CD4-positive, alpha-beta T cell treated with Interferon alpha-2 for 1 hour (primary cell): ENCODE measurements at places on chromosomes 1 and 21.

DNA sequence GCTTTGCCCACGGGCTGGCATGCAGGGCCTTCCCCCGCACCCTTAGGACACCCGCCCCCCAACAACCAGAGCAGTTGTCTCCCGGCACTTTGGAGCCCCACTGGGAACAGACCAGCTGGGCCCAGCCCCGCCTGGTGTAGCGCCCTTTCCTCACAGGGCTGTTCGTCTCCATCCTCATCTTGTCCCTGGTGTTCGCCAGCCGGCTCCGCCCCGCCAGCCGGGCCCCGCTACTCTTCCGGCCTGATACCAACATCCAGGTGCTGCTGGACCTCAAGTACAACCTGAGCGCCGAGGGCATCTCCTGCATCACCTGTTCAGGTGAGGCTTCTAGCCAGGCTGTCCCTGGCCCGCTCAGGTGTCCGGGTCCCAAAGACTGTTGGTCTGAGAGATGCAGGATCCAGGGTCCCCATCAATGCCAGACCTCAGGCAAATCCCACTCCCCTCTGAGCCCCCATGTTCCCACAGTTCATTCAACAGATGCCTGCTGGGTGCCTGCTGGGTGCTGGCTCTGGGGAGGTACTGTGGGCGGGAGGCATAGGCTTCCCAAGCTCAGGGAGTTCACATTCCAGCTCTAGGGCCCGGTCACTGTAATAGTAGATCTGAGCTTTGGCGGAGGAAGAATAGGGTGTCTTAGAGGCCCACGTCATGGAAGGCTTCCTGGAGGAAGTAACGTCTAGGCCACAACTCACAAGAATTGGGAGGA lies 41.7 kb downstream of the DISP3 start:
- no peak for DNase-seq

- no peak for DNase-seq
These were observed 31.1 kb downstream of the C1orf21 start for GRCh38 chr1:184417916-184418315.

DNA sequence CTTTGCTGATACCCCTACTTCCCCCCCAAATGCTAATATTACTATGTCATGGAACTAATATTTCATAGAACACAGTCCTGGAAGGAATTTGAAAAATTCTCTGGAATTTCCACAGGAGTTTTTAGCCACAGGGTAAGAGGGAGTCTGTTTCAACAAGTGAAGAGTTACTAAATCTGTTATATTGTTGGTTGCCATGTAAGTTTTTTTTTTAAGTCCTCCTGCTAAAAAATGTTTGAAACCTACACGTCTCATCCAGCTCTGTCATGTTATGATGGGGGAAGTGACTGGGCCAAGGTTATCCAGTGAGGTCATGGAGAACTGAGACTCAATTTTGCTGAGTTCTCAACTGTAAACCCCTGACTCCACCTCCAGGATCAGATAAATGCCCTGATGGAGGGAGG lies 60.8 kb upstream of the USP24 start:
- no peak for DNase-seq

GRCh38 chr1:181111559-181111958 lies 23.1 kb downstream of the IER5 start:
- DNase-seq, result no peak

- DNase-seq, result no peak
These were observed 5.2 kb downstream of the DIO1 start for GRCh38 chr1:53899206-53899628.

DNA sequence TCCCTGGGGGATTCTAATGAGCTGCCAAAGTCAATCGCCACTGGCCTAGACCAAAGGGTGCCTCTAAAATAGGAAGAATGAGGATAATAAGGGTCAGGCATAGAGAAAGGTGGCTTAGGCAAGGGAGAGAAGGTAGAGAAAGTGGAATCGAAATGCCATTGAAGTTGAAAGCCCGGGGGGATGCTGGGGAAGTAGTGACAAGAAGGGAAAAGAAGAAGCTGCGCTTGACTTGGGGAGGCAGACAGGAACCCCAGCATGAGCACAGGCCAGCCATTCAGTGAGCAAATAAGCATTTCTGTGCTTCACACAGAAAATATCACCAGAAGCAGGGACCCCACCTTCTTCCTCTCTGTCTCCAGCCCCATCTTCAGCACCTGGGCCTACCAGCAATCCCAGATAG lies 1.5 kb downstream of the CD2 start:
- DNase-seq, result peak; percentile 45

- no peak for DNase-seq
These were observed 59.1 kb downstream of the DISP3 start for GRCh38 chr1:11537854-11538591.

GRCh38 chr1:107669996-107670395 lies 295.0 kb downstream of the VAV3 start:
- no peak for DNase-seq

- DNase-seq, result no peak
These were observed 101.4 kb upstream of the L1TD1 start for GRCh38 chr1:62093261-62093660.

- no peak for DNase-seq
These were observed 88.7 kb upstream of the IFFO2 start for GRCh38 chr1:19044975-19045831.

- DNase-seq, result no peak
These were observed 8.3 kb upstream of the RUNX1 start for GRCh38 chr21:35057428-35057827.

- DNase-seq, result no peak
These were observed 4.6 kb upstream of the SOAT1 start for GRCh38 chr1:179288977-179289376.

DNA sequence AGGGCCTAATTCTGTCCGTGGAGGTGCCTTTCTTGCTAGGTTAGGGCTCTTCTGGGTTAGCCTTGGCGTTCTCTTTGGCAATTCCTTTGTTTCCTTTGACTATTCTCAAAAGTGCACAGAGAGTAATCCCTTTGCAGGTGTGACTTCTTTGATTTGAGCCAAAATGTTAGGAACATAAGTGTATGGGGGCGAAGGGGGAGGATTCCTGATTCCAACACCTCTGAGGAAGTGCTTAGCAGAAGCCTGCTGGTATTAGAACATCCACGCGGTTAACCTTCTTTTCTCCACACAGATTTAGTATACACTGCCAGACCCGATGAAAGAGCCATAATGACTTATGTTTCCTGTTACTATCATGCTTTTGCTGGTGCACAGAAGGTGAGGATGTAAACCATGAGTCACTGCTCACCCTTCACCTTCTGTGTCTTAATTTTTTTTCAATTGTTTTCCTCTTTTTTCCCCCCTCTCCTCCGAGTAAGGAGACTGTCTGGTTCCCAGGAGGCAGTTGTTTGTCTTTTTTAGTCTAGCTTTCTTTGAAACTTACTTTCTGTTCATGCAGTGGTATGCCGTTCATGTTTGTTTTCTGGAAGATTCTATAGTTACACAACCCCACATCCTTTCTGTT lies 48.0 kb downstream of the ACTN2 start:
- DNase-seq, result no peak

- DNase-seq, result no peak
These were observed 207.2 kb downstream of the PBX1 start for GRCh38 chr1:164765992-164766720.

DNA sequence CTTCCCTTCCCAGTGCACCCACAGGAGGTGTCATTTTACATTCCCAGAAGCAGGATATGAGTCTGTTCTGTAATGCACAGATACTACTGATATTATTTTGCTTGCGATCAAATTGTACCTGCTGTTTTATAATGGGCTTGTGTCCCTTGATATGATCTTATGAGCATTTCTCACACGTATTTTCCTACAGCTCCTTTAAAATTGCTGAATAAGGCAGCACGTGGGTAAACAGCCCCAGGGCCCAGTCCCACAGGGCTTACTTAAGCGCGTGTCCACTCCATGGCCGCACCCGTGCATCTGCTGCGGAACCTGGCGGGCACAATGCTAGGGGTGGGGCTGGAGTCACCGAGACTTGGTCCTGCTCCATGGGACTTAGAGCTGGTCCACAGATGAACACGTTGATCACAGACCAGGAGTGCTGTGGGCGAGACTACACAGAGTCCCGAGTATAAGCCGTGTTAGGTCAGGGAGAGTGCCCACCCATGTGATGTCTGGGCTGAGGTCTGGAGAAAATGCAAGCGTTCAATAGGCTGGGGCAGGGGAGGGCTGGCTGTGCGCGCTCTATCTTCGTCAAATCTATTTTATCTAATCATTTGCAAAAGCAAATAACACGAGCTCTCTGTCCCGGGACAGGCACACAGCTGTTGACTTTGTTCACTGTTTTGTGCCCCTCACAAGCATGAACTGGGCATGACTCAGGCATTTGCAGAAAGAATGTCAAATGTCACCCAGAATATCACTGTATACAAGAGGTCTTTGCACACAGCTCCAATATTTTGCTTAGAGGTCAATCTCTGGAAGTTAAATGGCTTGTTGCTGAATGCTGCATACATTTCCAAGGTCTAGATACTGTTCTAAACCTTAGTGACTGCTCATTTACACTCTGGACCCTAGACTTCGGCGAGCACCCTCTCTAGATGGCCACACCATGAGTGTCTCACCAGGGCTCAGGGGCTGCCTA lies 119.3 kb downstream of the CRYAA start:
- DNase-seq, result no peak

- DNase-seq, result no peak
These were observed 96.1 kb downstream of the LACTBL1 start for GRCh38 chr1:22876359-22877111.

DNA sequence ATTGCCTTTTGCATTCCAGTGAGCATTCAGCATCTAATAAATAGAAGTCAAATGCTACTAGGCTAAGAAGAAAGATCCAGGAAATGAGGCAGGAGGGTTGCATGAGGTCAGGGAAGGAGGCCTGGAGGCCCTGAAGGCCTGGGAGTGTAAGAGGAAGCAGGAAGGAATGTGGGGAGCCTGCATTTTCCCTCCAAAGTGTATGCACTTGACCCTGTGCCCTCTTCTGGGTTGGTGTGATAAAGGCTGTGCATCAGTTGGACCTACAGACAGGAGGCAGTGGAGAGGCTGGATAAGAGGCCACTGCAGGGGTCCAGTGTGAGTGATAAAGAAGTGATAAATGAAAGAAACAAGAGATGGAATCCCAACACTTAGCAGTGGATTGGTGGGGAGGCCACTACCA lies 20.4 kb downstream of the KIAA1614 start:
- DNase-seq, result no peak

- no peak for DNase-seq
These were observed 9.9 kb upstream of the C1orf141 start for GRCh38 chr1:67144696-67145095.

GRCh38 chr1:200040481-200041138 lies 13.1 kb downstream of the NR5A2 start:
- no peak for DNase-seq

DNA sequence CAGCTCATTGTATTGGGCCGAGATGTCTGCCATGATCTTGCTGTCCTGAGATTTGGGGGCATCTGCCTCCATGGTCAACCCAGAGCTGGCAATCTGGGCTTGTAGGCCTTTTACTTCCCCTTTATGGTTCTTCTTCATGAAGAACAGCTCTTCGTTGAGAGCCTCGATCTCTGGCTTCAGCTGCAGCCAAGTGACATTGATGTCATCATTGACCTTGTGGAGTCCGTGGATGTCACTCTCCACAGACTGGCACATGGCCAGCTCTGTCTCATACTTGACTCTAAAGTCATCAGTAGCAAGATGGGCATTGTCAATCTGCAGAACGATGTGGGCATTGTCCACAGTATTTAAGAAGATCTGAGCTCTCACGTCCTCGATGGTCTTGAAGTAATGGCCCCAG lies 29.2 kb downstream of the RAP1A start:
- no peak for DNase-seq

DNA sequence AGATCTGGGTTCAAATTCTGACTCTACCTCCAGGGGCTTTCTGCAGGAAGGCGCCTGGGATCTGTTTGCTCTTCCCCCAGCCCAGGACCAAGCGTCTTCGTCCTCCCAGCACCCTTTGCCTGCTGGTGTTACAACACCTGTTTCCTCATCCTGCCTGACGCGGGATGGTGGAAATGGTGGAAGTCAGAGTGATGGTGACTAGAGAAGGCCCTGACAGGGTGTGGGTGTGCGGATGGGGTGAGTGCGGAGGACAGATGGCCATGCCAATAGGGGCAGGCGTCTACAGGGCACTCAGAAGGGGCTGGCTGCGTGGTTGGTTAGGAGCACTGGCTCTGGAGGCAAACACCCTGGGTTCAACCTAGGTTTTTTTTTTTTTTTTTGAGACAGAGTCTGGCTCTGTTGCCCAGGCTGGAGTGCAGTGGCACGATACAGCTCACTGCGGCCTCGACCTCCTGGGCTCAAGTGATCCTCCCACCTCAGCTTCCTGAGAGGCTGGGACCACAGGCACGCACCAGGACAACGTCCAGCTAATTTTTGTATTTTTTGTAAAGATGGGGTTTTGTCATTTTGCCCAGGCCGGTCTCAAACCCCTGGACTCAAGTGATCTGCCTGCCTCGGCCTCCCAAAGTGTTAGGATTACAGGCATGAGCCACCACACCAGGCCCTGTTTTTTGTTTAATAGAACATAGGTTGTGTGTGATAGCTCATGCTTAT lies 1.5 kb downstream of the THEMIS2 start:
- DNase-seq, result peak; percentile 34

GRCh38 chr1:28902738-28903137 lies 11.6 kb upstream of the EPB41 start:
- no peak for DNase-seq

- no peak for DNase-seq
These were observed 6.6 kb upstream of the FOXE3 start for GRCh38 chr1:47409311-47410067.

DNA sequence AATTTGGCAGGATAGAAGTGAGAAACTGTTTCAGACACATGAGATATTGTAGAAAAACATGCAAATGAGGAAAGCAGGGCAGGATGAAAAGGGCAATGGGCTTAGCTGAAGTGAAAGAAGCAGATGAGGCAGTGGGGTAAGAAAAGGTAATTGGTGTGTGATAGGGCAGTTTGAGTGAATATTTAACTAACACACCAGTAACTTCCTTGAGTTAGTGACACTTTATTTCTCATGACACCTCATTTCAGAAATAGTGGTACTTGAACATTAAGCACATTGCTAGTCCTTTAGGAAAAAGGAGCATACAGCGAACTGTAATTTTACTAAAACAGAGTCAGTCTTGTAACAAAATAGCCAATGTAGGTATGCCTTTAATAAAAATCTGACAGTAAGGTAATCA lies 415.0 kb downstream of the DPYD start:
- no peak for DNase-seq

DNA sequence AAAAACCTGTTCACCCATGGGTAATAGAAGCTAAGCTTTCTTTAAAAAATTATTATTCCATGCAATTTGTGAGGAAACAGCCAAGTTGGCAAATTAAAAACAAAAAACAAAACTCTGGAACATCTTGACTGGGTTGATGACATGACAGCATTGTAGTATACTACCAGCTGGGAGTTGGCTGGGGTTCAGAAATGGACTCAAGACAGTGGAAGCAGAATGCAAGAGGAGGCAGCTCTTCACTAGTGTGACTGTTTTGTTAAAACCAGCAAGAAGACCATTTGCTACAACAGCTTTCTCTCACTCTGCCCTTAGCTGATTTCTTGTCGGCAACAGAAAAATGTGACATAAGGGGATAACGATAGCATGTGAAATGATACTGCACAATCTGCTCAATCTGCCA lies 1298.9 kb upstream of the ADGRL4 start:
- DNase-seq, result no peak
